ELR (cell line): ENCODE measurements at places on chromosomes 2 and 18.
A peak's percentile ranks its signal among the peaks of the same experiment; 100 is the strongest.

DNA sequence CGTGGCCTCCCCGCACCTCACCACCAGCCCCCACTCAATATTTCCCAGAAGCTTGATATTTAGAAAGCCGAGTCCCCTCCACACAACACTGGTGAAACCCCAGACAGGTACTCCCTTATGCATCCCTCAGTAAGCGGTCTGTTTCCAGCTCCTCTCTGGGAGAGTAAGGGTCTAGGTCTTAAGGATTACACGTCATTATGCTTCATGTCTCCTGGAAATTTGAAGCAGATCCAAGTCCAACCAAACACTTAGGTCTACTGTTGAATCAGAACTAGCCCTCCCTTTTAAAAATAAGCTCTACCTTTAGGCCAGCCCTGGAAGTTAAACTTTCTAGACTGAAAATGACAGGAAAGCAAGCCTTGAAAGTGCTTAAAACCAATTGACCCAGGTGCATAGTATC lies 1.5 kb upstream of the OST4 start:
- DNase-seq: no peak

DNA sequence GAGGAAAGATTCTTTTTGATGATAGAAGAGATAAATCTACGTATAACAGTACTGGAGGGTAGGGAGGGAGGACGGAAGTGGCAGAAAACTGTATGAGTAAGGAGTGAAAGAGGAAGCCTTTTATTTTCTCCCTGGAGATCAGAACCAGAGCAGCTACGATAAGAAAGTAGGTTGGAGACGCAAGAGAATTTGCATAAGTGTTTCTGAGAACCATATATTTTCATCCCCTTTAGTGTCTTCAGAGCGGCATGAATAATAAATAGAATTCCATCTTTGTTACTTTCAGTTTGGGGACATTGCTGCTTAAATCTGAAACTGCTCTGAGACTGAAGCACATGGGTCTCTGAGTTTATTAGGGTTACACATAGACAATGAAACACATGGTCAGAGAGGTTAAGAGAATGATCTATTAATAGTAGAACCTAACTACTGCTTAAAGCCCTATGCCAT lies 230.2 kb upstream of the TNP1 start:
- DNase-seq: peak; percentile 35

GRCh38 chr2:109453371-109453995 lies 160.3 kb downstream of the SEPTIN10 start:
- no peak for DNase-seq

DNA sequence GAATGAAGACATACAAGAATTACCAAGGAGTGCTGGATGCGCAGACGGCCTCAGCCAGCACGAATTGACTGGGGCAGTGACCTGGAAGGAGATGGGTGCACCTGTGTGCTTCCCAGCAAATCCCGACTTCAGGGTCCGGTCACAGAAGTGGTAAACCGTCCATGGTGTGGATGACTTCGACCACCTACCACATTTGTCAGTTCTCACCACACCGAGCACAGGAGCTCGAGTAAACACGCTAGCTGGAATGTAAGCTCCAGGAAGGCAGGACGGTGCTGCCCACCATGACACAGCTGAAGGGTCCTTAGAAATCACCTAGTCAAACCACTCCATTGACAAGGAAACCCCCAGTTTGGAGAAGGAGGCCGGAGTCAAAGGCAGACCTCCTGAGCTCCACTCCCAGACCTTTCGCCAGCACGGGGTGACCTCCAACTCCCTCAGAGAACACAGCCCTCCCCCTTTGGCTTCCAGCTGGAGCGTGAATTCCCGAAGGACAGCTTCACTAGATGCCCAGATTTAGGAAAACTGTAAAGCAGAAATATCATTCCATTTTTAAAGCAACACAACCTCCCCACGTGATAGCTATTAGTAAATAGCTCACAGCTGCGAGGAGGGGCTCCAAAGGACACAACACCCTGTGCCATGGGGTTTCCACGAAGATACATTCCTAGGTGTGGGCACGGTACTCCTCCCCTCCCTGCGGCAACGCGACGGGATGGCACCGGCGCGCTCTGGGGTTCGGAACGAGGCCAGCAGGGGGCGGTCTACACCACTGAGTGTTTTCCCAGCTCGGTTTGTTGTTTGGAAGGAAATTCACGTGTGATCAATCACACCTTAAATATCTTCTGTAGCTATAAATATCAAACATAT lies 34.1 kb upstream of the GNAL start:
- peak; percentile 45 for DNase-seq

GRCh38 chr18:21453511-21453901 lies 147.0 kb downstream of the ESCO1 start:
- peak; percentile 39 for DNase-seq

GRCh38 chr2:168742258-168742932 lies 60.0 kb upstream of the NOSTRIN start:
- DNase-seq: no peak

GRCh38 chr2:69177063-69177771 lies 164.2 kb downstream of the ANTXR1 start:
- peak; percentile 95 for DNase-seq

DNA sequence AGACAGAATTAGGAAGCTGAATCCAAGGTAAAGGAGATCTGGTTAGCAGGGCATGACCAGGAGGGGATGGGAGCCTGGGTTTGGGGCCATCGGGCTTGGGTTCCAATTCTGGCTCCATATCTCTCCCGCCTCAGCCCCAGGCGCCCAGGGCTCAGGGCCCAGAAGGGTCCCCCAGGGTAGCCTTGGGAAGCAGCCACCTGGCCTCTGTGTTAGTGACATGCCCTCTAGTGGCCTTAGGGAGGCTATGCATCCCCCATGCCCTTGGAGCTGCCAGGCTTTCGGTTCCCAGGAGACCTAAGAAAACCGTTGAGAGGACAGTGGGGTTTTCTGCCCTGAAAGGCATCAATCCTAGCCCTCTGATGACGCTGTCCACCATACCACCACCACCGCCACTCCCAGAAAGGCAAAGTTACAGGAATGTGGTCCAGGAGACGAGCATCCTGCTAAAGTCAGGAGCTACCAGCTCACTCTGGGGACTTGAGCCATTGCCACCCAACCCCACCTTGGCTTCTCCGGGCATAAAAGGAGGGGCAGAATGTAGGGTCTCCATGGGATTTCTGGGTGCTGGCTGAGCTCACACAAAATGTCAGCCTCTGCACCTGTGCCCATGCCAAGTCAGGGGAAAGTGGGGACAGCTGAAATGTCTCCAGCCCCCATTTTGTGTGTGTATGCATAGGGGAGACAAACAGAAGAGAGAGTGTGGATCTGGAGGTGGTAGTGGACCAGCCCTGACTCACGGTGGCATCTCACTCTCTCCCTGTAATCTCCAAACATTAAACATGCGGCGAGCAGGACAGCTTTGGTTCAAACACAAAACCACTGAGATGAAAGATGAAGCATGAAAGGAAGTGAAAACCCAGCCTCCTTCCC lies 56.5 kb downstream of the EMX1 start:
- DNase-seq: peak; percentile 75

GRCh38 chr18:49241852-49242251 lies 218.6 kb downstream of the DYM start:
- DNase-seq: peak; percentile 63

- no peak for DNase-seq
Measured at GRCh38 chr2:43406651-43407279, 180.4 kb upstream of the ZFP36L2 start.

DNA sequence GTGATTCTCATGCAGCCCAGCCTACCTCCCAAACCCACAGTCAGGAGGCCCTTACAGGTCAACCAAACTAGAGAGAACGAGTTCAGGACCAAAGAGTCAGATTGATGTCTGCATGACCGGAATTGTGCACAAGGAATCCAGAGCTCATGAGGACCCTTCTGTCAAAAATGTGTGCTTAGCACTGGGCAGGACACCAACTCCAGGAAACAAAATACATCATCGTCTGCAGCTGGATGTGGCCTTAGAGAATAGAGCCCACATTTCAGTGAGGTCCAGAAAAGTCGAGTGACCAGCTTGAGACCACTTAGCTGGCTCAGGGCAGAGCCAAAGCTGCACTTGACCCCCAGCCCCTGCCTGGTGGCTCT lies 3.2 kb downstream of the TNS1 start:
- DNase-seq: no peak

DNA sequence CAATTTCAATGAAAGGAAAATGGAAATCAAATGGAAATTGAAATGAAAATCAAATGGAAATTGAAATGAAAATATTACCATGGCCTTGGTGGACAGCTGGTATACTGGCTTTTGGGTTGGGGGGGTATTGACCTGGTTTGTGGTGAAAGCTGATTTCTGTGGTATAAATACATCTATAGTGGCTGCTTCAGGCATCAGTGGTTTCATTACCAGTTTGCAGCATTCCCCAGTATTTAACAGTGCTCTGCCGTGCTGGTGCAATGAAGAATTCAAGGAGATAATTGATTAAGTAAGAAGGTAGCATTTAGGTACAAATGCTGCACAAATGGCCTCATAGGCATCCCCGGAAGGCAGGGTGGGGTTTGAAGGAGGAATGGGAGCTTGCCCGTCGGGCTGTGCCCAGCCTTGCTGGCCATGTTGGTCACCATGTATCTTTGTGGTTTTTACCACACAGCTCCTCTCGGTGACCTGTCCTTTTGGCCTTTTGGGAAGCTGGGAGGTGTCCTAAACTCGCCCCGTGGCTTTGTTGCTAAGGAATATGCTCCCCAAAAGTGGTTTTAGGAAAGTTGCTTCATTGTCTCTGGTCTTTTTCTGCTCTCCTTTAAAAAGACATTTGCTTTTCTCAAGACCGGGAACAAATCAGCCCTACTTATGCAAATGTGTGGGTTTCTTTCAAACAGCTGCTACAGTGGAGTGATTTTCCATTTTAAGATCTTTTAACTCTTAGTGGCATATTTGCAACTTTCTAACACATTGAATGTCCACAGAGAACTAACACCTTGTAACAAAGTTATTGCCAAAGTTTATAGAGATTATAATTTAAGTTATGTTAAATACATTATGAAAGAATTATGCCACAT lies 28.6 kb downstream of the SNTG2 start:
- no peak for DNase-seq

DNA sequence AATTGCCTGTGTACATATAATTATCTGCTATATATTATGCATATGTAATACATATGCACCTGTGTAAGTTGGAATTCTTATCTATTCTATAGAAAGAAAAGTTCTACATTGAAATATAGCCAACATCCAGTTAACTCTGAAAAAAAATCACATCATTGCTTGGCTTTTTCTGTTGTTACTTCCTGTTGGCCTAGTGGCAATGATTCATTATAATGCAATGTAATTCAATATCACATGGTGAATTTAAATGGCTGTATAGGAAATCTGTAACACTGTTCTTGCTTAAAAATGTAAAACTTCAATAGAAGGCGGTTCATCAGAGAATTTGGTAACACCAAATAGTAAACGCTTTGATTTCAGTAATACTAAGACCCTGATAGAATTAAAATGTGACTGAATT lies 44.5 kb upstream of the MAP4K3 start:
- peak; percentile 86 for DNase-seq

DNA sequence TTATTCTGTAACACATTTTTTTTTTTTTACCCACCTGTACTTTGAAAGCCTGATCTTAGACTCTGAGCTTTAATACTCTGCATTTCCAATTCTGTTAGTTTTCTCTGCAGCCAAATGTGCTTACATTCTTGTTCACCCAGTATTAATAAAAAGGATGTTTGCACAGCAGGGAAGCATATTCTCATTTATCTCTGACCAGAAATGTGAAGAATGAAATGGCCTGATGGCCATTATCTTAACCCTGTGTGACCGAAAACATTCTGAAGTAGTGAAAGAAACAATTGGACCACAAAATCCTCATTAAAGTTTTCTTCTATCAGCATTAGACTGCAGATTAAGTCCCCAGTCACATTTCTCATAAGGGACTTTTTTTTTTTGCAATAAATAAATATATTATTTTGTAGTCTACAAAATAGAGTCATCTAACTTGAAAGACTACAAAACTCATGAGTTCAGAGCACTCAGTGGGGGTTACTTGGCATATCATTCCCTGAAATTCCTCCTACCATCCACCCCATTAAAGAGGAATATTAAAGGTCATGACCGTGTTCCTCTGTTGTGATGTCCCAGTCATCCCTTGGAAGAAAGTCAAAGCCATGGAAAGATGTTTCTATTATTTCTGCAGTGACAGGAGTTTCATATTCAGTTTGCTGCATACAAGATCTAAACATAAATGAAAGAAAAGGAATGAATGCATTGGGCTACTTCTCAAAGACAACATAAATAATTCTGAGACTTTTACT lies 364.4 kb downstream of the RND3 start:
- no peak for DNase-seq

GRCh38 chr2:40041422-40042382 lies 262.6 kb upstream of the THUMPD2 start:
- DNase-seq: peak; percentile 77

GRCh38 chr2:218202266-218202665 lies 14.7 kb upstream of the ARPC2 start:
- DNase-seq: peak; percentile 20

DNA sequence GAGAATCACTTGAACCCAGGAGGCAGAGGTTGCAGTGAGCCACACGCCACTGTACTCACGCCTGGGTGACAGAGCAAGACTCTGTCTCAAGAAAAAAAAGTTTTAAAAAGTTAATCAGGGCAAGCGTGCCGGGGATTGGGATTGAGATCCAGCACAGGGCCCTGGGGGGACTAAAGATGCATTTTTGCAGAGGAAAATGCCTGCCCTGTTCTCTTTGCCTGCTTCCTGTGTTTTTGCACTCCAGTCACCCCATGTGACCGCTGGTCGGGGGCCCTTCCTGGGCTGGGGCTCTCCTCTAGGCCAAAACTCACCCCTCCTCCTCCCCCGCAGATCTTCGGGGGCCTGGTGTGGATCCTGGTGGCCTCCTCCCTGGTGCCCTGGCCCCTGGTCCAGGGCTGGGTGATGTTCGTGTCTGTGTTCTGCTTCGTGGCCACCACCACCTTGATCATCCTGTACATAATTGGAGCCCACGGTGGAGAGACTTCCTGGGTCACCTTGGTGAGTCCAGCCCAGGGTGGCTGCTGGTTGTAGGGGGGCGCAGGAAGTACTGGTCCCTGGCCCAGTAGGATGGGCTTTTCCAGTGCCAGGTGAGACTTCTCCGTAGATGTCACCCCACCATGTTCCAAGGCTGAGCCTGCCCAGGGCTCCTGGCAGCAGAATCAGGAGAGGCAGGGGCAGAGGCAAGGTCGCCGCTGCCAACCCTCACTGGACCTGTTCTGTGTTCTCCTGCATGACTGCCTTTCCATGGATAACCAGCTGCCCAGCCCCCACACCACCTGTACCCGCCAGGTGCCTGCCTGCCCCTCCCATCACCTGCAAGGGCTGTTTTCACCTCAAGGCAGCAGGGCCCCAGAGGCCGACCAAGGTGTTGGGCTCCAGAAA lies 22.4 kb downstream of the MAL start:
- DNase-seq: no peak
